ENCODE measurements at places on chromosomes 13 and 19.

- DNase-seq = no peak
Observed at GRCh38 chr13:112784811-112785482, 95.1 kb downstream of the ATP11A start.

- no peak for DNase-seq
Observed at GRCh38 chr13:26616126-26616525, 58.6 kb downstream of the WASF3 start.

DNA sequence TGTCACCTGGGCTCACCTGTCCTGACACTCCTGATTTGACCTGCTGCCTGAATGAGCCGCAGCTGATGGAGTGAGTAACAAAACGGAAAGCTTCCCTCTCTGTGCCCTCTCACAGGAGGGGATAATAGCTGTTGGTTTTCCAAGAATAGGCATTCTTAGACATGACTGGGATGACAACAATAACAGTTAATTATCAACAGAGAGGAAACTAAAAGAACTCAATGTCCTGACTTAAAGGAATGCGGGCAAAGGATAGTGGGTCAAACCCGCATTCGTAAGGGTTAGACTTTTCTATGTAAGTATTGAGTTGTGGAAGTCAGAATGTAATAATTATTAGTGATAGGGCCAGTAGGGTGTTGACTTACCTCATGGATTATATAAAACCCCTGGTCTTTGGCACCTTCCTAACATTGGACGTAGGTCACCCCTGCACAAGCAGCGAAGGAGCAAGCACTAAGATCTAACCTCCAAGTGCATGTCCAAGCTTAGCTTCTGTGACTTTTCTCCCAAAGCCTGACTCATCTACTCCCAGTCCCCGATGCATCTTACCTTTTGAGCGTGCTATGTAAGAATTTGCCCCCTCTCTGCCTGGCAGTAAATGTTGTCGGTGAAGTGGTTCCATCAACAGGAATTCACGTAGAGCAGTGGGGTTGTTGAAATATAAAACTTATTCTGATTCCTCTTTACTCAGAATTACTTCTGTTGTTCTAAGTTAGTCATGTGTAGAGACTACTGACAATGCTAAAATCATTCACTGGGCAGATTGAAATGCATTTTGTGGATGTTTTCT, 442.3 kb downstream of the FGF9 start:
- DNase-seq = no peak

DNA sequence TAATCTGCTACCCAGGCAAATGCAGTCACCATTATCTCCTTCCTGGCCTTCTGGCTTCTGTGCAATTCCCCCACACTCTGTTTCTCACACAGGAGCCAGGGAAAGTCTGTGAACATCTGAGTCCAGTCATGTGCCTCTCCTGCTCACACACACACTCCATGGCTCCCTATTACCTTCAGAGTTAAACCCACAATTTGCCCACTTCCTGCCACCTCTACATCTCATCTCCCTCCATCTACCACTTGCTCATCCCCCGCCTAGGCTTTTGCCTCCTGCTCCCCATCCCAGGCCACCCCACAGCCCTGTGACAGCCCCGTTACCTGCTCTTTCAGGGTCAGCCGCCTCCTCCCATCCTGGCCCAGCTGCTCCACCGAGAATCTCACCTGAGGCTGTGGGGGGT, 13.5 kb downstream of the IL12RB1 start:
- no peak for DNase-seq

GRCh38 chr19:33683881-33684537, 62.3 kb downstream of the CHST8 start:
- peak; percentile 3 for DNase-seq

GRCh38 chr13:36819739-36820090, 693 bp downstream of the RFXAP start:
- no peak for DNase-seq

- DNase-seq = no peak
Observed at GRCh38 chr13:33610438-33611120, 207.4 kb upstream of the RFC3 start.

DNA sequence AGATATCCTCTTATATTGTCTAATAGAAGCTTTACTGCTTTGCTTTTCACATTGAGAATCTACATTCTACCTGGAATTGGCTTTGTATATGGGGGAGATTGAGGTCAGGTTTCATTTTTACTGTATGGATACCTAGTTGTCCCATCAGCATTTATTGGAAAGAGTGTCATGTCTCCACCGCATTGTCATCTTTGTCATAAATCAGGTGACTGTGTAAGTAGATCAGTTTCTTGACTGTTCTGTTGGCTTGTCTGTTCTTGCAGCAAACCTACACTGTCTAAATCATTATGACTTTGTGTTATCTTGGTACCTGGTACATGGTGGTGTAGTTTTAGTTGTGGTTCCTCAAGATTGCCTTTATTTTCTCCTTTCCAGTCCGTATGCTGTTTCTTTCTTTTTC, 5.8 kb downstream of the URI1 start:
- DNase-seq = no peak

DNA sequence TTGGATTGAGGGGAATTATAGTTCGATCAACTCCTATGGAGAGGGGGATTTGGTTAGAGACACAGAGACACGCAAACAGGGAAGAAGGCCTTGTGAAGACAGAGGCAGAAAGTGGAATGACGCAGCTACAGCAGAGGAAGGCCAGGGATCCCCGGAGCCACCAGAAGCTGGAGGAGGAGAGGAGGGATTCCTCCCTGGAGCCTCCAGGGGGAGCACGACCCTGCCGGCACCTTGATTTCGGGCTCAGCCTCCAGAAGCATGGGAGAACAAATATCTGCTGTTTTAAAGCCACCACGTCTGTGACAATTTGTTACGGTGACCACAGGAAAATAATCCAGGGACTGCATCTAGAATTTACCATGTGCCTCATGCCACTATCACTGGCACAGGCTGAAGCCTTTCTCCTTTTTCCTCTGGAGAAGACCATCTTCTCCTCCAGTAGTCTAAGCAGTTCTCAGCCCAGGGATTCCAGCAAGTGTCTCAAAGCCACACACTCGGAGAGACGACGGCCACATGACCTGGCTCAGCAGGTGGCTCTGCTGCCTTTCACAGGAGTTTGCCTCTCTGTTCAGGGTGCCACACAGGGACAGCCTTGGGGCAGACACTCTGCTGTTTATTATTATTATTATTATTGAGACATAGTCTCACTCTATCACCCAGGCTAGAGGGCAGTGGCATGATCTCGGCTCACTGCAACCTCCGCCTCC, 39.9 kb upstream of the CCNE1 start:
- no peak for DNase-seq

- DNase-seq = no peak
Observed at GRCh38 chr13:105962080-105962479, 573.4 kb downstream of the EFNB2 start.

DNA sequence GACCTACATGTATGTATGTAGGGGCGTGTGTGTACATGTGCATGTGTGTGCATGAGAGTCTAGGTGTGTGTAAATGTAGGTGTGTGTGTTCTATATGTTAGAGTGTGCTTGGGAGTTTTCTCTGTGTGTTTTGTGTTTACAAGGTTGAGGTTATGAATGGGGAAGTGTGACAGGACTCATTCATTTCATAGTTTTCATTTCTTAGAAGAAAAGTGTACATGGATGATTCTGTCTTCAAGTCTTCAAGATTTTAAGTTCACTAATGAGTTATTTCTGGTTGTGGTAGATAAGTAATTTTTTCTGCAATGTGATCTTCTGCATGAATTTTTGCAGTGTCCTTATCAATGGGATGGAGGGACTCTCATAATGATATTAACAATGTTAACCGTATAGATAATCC, 118.2 kb upstream of the SLC10A2 start:
- DNase-seq = no peak

- DNase-seq = no peak
Observed at GRCh38 chr19:41415154-41415571, 12.0 kb downstream of the B3GNT8 start.

- no peak for DNase-seq
Observed at GRCh38 chr13:47455626-47456025, 545.4 kb downstream of the SUCLA2 start.

DNA sequence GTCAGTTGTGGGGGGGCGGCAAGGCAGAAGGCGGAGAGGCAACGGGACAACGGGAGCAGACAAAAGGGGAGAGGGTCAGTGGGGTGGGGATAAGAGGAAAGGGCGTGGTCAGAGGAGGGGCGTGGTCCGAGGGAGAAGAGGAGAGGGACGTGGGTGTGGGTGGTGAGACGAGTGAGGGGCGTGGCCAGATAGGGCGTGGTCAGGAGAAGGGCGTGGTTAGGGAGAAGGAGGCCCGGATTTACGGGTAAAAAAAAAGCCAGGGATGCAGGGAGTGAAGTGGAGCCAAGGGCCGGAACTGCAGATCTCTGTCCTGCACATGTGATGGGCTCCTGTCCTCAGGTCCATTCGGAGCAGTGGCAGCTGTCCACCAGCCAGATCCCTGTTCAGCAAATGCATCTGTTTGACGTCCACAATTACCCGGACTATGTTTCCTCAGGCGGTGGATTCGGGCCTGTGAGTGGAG, 21.5 kb downstream of the CPT1C start:
- peak; percentile 73 for DNase-seq

- no peak for DNase-seq
Observed at GRCh38 chr13:34216256-34216655, 398.3 kb downstream of the RFC3 start.

GRCh38 chr19:347946-348861, 3.6 kb upstream of the MIER2 start:
- DNase-seq = no peak

DNA sequence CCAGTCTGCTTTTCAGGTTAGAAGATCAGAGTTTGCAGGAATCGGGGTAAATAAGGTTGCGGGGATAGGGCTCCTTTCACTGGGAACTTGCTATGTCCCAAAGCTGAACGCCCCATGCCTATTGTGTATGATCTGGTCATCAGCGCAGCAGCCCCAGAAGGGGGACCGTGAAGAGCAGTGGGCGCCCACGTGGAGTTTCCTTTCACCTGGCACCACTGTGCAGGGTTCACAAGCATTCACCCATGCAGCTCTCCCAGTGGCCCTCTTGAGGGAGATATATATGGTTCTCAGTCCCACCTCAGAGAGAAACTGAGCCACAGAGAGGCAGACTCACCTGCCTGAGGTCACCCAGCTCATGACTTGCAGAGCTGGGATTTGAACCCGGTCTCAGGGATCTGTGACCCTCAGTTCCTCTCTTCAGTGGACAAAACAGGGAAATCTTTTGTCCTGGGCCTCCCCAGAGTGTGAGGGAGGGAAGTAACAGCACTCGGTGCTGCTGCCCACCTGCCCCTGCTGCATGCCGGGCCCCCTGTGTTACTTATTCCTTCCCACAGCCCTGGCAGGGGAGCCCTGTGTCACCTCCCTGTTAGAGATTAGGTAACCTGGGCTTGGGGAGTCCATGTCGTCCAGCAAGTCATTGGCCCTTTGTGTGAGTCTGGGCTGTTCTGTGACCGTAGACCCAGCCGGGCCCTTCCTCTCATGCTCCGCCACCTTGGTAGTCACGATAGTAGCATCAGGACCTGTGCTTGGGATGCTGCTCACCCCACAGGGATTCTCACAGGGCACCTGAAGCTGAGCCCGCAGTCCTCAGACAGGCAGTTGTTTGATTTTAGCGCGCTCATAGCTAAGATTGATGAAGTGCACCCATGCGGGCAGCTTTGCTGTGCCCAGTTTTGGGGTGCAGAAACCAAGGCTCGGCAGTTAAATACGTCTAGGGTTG, 27.9 kb downstream of the PPP5C start:
- DNase-seq = no peak

DNA sequence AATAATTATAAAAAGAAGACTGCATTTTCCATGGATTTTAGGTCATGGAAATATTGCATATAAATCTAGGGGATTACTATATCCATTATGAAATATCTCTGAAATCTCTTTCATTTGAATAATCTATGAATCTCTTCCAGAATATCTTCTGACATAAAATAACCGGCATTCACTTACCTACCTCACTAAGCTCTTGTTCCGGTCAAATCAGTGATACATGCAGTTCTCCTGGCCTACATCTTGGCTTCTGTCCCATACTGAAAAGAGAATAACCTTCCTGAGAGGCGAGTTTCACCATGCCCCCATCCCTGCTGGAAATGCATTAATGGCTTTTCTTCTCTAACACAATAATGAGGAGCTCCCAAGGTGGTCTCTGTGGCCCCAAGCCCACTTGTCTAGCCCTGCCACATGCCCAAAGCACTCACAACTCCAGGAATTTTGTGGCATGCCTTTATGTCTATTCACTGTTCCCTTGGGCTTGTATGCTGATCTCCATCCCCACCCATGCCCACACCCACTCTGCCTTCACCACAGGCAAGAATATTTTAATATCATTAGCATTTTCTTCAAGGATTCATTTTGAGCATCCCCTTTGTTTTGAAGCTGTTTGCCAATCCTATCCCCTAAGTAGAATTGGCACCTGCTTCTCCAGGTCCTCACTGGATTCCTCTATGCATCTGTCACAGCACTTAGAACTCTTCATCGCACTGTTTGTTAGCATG, 401.6 kb downstream of the COG6 start:
- DNase-seq = no peak

DNA sequence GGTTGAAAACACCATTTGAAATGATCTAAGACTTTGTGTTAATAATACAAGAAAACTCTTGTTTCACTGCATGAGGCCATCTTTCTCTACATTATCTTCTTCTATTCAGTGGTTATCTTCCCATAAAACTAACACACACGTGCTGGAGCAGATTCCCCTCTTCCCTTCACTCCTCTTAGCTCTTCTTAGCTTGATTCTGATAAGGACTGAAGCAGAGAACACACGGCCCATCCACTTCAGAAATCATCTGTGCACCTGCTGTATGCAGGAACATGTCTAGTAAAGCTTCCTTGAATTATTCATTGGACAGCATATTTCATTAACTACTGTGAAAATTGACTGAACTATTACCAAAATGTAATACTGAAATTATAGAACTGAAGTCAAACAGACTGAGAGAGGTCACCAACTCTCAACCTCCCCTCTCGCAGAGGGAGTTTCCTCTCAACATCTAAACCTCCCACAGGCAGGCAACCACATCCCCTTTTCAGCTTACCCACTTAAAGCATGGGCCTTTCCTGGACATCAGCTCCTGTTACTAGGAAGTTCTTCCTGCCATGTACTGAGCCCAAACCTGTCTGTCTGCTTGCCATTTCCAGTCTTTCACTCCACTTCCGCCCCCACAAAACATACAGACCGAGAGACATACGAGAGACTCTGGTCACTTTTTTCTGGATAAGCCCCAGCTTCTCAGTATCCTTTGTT, 113.9 kb downstream of the CRYL1 start:
- DNase-seq = no peak

DNA sequence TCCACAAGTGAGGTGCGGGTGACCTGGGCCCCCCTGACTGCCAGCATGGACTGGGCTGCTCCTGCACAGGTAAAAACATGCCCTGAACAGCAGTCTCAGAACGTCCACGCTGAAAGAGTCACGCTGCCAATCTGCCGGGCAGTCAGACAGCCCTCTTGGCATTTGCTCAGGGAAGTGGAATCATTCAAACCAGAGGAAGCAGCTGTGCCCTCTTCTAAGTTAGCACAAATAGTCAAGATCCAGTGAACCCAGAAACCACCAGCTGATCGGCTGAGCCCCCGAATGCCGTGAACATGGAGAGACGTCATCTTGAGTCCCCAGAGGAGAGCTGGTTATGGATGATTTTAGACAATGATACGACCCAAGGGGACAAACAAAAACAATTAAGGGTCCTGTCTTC, 34.4 kb downstream of the KLF2 start:
- DNase-seq = no peak

- DNase-seq = no peak
Observed at GRCh38 chr19:29378543-29379080, 147.2 kb upstream of the VSTM2B start.

- no peak for DNase-seq
Observed at GRCh38 chr19:34269081-34269480, 14.7 kb downstream of the GARRE1 start.

Data from HFF-Myc (cell line).